Stimulated activated CD8-positive, alpha-beta memory T cell treated with anti-CD3 and anti-CD28 coated beads, Interleukin-4, amount 100 ng/mL, for 1 hour (primary cell): ENCODE measurements at places on chromosomes 2 and 18.

DNA sequence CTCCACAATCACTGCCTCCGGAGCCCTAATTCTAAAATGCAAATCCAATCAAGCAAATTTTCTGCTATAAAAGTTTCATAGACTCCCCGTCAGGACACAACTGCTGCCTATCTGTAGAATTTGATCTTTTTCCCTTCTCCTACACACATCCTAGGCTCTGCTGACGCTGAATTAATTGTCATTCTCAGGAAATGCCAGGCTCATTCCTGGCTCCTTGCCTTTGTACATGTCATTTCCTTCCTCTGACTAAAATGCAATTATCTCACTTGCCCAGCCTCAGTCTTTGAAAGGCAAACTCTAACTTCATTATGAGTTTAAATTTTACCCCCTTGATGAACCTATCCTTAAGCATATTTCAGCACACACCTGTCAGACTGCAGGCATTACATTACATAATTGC, 844.9 kb upstream of the CRIM1 start:
- no peak for DNase-seq

GRCh38 chr2:213923543-213923942, 487.3 kb upstream of the VWC2L start:
- DNase-seq = no peak

DNA sequence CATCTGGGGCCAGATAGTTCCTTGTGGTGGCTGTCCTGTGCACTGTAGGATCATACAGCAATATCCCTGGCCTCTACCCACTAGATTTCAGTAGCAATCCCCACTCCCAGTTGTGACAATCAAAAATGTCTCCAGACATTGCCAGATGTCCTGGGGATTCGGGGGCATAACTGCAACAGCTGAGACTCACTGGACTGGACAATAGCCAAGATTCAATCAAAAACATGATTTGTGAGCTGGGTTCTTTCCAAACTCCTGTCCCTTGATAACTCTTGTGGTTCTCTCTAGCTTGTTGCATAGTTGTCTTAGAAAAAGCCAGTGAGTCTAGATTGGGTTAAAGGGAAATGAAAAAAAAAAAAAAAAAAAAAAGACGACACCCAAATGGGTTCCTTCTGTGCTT, 293.4 kb downstream of the CELF4 start:
- DNase-seq = no peak

DNA sequence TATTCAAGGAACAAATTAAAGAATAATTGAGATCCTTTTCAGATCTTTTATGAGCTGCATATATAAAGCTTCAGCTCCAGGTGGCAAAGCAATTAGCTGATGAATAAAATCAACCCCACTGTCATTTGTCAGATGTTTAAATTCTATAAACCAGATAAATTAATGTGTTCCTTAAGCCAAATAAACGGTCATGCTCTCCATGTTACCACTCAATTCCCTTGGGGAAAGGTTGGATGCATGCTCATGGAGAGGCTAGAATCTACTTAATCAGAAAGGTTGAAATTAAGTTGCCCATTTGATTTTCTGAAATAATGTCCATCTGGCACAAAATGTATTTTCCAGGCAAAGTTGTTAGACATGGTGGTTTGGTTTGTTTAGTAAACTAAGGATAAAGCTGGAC, 282.5 kb upstream of the SPRED2 start:
- DNase-seq = no peak

GRCh38 chr2:77325395-77325794, 196.8 kb downstream of the LRRTM4 start:
- DNase-seq = no peak

DNA sequence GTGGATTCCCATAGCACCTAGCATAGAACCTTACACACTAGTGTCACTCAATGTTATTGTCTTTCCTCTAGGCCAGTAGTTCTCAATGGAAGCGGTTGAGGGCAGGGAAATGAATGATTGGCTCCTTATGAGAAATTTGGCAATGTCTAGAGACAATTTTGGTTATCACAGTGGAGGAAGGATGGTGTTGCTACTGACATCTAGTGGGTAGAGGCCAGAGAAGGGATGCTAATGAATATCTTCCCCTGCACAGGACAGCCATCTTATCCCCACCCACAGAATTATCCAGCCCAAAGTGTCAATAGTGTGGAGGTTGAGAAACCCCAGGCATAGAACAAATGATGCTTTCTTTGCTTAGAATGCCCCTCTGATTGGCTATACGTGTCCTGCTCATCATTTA, 15.8 kb downstream of the C18orf63 start:
- no peak for DNase-seq

DNA sequence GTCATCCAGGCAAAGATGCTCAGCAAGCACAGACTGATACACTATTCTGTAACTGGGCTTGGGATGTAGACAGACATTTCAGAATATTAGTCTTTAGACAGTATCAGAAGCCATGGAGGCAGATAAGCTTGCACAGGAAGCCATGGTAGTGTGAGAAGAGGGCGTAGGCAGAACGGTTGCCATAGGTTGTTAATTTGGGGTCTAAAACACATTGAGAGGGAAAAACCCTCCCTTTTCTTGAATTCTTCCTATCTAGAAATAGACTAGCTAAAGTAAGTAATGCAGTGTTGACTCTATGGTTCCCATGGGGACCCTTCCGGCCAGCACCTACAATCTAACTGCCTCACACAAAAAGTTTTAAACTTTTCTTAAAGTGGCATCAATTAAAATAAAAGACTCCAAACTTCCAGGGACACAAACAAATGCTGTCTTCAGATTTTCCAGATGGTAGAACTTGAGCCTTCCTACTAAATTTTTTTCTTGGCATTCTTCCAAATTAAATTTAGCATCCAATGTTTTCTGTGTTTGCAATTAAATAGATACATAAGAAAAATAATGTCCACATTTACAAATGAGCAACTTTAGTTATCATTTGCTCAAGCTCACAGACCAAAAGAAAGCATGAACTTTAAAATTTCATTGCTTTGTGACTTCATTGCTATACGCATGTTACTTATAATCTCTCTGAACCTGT, 1.9 kb downstream of the PRKRA start:
- no peak for DNase-seq

GRCh38 chr2:174874085-174874484, 109.8 kb upstream of the CHRNA1 start:
- DNase-seq = no peak

DNA sequence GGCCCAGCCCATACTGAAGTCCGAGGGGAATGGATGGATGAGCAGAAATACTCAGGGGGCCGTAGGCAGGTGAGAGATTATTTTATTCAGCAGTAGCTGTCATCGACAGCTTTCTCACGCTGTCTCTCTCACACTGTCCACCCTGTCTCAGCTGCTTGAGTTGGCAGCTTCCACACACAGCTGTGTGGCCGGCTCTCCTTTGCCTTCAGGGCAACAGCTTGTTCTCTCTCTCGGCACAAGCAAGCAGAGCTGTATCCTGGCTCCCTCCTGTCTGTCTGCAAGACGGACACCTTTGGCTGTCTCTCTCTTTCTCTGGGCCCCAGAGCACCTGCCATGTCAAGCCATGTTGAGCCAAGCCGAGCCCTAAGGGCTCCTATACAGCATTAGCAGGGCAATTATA, 9.8 kb upstream of the PAPOLG start:
- no peak for DNase-seq

DNA sequence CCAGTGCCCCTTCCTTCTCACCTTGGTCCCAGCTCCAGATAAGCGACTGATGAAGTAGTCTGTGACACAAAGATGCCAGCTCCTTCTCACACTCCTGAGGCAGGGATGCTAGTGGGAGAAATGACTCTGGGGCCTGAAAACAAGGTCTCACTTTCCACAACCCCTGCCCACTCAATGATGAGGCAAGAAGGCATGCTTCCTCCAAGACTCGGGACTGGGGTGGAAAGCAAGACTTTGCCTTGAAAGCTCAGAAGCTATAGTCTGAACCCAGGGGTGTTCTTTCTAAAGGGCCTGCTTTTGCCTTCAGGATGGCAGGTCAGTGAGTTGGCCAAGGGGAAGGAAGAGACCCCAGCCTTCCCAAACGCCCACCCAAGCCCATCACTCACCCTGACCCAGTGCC, 1.4 kb downstream of the CCDC142 start:
- DNase-seq = no peak
